Activated naive CD4-positive, alpha-beta T cell treated with Interleukin-2 at 50 U/mL for 16 hours (primary cell): ENCODE measurements at places on chromosomes 4 and X.

DNA sequence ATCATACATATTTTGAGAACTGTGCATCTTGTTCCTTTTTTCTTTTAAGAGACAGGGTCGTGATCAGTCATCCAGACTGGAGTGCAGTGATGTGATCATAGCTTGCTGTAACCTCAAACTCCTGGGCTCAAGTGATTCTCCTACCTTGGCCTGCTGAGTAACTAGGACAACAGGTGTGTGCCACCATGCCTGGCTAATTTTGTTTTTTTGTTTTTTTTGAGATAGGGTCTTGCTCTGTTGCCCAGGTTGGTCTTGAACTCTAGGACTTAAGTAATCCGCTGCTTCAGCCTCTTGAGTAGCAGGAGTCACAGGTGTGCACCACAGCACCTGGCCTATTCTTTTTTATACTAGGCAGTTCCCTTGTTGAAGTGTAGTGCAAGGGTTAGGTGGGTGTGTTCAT lies 24.6 kb downstream of the KDM6A start:
- DNase-seq: no peak

- no peak for DNase-seq
Observed at GRCh38 chr4:26433556-26433955, 56.7 kb downstream of the CCKAR start.

DNA sequence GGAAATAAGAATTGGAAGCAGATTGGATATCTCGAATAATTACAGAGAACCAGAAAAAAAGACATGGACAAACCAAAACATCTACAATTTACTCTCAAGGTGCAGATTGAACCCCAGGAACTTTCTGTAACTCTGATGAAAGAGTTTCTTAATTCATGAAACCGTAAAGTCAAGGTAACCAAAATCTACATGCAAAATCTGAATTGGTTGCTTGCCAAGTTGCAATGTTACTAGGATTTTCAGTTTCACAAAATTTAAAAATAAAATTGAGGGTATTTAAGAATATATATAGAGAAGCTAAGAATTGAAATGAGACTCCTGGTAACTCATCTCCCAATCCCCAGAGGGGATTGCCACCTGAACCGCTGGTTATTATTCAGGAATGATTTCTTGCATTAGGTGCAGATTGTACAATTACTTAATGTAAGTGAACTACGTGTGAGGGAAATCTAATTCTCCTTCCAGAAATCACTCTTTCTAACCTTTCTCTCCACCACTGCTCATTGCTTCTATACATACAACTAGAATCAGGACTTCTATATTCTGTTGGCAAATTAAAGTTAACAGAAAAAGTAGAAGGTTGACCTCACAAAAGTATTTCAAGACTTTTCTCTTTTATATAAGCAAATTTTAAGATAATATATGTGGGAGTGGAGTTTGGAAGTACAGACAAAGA lies 221.5 kb upstream of the NDST4 start:
- DNase-seq: no peak

DNA sequence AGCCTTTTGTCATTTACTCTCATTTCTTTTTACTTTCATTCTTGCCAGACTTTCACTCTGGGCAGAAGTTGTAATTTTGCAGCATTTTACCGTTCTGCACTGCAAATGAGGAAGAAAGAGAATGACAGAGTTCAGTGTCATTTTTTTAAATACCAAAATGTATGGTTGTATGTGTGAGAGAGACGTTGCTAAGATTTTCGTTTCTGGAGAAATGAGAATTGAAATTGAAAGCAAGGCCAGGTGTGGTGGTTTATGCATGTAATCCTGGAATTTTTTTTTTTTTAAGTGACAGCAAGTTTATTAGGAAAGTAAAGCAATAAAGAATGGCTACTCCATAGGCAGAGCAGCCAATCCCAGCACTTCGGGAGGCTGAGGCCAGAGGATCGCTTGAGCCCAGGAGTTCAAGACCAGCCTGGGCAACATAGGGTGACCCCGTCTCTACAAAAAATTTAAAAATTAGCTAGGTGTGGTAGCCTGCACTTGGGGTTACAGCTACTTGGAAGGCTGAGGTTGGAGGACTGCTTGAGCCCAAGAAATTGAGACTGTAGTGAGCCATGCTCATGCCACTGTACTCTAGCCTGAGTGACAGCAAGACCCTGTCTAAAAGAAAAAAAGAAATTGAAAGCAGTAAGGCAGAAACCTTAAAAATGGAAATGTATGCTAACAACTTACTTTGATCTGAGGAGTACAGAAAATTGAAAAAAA lies 12.9 kb downstream of the DCK start:
- DNase-seq: no peak

- DNase-seq: no peak
Observed at GRCh38 chrX:1011691-1012283, 200.7 kb downstream of the CRLF2 start.

- DNase-seq: no peak
Observed at GRCh38 chrX:150770623-150771022, 77.4 kb downstream of the MTMR1 start.

DNA sequence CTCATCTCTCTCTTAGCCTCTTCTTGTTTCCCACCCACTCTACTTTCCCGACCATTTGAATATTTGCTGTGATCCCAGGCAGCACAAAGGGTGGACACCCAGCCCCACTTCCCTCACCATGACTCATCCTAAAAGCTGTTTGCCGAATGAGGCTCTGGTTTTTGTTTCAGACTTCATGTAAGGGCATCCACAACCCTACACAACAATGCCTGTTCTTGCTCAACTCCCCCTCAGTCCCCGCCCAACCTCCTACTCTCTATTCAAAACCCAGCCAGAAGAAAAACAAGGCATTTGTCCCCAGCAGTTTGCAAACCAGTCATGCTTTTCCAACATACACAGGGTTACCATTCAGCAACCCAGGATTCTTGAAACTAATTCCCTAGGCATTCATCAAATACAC lies 516.5 kb upstream of the CNKSR2 start:
- DNase-seq: no peak

GRCh38 chrX:10168226-10168625 lies 11.5 kb downstream of the CLCN4 start:
- DNase-seq: no peak

DNA sequence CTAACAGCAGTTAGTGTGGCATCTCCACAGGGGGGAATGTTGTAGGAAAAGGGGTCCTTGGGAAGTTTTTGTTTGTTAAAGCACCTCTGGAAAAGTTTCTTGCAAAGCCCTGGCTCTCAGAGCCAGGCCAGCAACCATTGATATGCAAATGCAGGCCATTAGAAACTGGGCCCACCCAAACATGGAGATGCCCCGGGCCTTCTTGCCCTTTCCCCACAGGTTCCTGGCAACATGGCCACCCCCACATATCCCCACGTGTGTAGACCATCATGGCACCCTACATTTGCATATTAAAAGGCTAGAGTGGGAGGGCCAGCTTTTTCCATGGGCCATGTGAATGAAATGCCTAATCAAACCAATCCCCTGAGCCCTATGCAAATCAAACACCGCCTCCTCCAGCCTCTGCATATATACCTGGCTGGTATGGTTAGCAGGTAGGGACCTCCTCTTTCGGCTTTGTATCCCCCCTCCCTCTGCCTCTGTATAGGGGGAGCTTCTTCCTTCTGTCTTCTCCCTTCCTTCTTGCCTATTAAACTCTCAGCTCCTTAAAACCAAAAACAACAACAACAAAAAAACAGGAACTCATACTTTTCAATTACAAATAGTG lies 44.0 kb upstream of the ZCCHC13 start:
- no peak for DNase-seq

DNA sequence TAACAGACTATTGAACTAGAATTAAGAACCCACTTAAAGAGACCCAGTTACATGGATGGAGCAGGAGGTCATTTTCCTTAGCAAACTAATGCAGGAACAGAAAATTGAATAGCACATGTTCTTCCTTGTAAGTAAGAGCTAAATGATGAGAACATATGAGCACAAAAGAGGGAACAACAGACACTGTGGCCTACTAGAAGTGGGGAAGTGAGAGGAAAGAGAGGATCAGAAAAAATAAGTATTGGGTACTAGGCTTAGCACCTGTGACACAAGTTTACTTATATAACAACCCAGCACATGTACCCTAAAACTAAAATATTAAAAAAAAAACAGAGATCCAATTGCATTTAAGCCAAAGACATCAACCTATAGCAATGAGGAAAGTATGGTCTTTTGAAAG lies 26.2 kb downstream of the ARAP2 start:
- no peak for DNase-seq

DNA sequence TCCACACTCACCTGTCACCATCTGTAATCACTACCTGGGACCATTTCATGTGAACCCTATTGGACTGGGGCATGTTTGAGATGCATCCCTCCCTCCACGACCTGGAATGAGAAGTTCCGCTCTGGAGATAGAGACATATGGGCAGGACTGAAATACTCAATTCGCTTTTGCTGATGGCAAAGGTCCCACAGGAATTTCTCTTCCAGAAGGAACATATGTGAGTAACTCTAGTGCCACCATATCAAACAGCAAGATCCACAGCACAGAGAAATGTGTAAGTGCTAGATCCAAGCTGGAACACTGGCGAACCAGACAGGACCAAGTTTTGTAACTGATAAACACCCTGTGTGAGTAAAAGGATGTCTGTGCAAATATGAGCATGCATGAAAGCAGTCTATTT lies 43.9 kb downstream of the SEL1L3 start:
- no peak for DNase-seq

DNA sequence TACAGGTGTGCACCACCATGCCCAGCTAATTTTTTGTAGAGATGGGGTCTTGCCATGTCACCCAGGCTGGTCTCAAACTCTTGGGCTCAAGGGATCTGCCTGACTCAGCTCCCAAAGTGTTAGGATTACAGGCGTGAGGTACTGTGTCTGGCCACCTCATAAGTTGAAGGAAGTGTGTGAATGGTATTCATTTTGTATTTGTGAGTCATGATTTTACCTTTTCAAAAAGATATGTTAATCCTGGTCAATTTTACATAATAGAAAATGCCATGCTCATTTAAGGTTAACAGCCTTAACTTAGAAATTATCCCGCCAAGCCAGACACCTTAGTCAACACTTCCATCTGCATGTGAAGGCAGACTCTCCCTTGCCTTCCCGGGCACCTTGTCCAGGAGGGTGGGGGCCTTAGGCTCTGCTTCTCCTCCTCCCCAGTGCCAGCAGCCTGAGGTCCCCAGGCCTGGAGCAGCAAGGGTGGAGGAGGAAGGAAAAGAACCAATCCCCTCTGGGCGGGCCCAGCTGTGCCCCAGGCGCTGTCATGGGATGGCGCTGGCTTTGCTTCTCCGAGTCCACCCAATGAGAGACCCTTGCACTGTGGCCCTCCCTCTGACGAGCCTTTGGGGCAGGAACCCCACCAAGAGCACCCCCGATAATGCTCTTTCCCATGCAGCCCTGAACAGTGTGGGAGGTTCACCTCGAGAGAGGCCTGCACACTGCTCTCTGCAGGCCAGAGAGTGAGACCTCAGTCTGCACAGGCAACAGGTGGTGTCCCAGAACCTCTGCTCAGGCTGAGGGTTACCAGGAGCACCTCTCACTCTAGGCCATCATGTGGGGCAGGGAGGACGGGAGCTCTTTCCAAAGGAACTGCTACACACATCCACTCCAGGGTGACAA lies 37.3 kb downstream of the RNF212 start:
- DNase-seq: no peak

GRCh38 chr4:101306764-101307615 lies 40.3 kb downstream of the PPP3CA start:
- no peak for DNase-seq

DNA sequence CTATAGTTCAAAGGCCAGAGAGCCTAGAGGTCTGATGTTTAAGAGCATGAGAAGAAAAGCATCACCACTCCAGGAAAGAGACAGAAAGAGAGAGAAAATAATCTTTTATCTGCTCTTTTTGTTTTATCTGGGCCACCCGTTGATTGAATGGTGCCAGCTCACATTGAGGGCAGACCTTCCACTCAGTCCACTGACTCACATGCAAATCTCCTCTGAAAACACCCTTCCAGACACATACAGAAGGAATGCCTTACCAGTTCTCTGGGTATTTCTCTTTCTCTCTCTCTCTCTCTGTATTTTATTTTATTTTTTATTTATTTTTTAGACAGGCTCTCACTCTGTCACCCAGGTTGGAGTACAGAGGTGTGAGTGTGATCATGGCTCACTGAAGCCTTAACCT lies 252.5 kb downstream of the DTHD1 start:
- no peak for DNase-seq
